ENCODE measurements at places on chromosomes 11 and 22.
A peak's percentile ranks its signal among the peaks of the same experiment; 100 is the strongest.

DNA sequence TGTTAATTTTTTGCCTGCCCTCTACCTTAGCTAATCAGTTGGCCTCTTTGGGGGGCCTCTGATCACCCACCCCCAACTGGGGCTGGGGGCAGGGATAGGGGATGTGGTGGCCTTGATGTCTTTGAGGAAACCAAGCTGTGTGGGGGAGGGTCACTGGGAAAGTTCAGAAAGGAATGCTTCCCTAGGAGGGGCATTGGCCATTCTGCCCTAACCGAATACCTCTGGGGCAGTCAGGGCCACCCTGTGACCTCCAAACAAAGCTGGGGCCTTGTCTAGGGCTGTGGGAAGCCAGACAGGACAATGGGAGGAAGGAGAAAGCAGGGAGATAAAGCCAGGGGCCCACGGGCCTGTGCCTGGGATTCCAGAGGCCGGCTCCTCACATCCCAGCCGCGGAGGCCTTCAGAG lies 97.5 kb downstream of the TSPAN18 start:
- H3K27me3 ChIP-seq: no peaks in the 10 kb centered on the region
- H3K27ac ChIP-seq: no peak overlapping the region
- H3K36me3 ChIP-seq: no peaks in the 10 kb centered on the region
- H3K4me3 ChIP-seq: no peak overlapping the region

GRCh38 chr11:26188554-26188953 lies 143.4 kb upstream of the ANO3 start:
- no peaks in the 10 kb centered on the region for H3K4me1 ChIP-seq
- no peak overlapping the region for H3K4me3 ChIP-seq
- DNase-seq: no peak
- H3K27ac ChIP-seq: no peak overlapping the region
- H3K27me3 ChIP-seq: no peaks in the 10 kb centered on the region

GRCh38 chr11:3946455-3947017 lies 91.1 kb downstream of the STIM1 start:
- no peak for DNase-seq
- H3K4me3 ChIP-seq: no peak overlapping the region
- H3K36me3 ChIP-seq: no peaks in the 10 kb centered on the region

- no peaks in the 10 kb centered on the region for H3K27me3 ChIP-seq
- H3K36me3 ChIP-seq: peaks cover 25% of the 10 kb centered on the region
- H3K27ac ChIP-seq: no peak overlapping the region
- H3K4me3 ChIP-seq: no peak overlapping the region
- H3K4me1 ChIP-seq: peaks cover 3% of the 10 kb centered on the region
Measured at GRCh38 chr11:73412308-73412707, 36.1 kb downstream of the RELT start.

DNA sequence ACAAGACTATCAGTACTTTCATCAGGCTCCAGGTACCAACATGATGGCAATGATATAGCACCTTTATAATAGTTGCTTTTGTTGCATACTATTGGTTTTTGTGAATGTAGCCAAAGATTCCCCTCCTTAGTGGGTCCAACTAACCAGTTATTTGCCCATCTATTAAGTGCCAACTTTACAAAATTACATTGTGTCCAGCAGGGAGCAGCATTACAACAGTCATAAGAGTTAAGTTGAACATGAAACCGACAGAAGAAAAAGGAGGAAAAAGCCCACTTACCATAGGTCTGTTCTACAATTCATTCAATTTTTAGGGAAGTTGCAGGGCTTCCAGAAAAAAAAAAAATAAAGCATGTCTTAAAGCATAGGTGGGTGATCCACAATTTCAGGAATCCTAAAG lies 21.6 kb downstream of the IMMP1L start:
- no peak overlapping the region for H3K27ac ChIP-seq
- H3K4me1 ChIP-seq: no peaks in the 10 kb centered on the region
- H3K36me3 ChIP-seq: no peaks in the 10 kb centered on the region
- no peak overlapping the region for H3K4me3 ChIP-seq
- H3K27me3 ChIP-seq: no peaks in the 10 kb centered on the region

DNA sequence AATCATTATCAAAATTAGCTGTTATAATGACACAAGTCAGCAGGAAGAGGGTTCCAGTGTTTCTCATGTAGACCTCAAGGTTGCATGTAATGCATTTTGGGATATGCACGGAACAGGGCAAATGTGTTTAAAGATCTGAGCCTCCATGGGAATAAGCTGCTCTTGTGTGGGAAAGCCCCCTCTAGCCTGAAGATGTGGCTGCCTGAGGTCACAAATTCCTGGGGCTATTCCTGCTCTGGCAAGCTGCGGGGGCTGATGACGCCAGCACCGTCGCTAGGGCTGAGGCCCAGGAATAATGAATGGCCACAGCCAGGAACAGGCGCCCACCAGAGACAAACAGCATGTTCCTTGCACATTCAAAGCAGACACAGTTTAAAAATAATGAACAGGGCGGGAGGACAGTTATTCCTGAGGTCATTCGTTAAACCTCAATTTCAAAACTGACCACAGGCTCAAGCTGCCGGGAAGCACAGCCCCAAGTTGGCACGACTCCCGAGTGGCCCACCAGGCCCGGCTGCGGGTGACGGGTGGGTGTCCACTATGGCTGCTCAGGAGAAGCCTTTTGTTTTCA lies 11.7 kb downstream of the OSBPL5 start:
- peaks cover 63% of the 10 kb centered on the region for H3K4me1 ChIP-seq
- no peaks in the 10 kb centered on the region for H3K27me3 ChIP-seq
- peak overlapping the region; percentile 84 for H3K27ac ChIP-seq
- DNase-seq: no peak
- H3K4me3 ChIP-seq: no peak overlapping the region
- H3K36me3 ChIP-seq: peaks cover 66% of the 10 kb centered on the region

GRCh38 chr11:12765428-12765827 lies 91.2 kb downstream of the TEAD1 start:
- H3K4me1 ChIP-seq: peaks cover 14% of the 10 kb centered on the region
- peaks cover 2% of the 10 kb centered on the region for H3K36me3 ChIP-seq
- no peak overlapping the region for H3K4me3 ChIP-seq
- DNase-seq: peak; percentile 85

DNA sequence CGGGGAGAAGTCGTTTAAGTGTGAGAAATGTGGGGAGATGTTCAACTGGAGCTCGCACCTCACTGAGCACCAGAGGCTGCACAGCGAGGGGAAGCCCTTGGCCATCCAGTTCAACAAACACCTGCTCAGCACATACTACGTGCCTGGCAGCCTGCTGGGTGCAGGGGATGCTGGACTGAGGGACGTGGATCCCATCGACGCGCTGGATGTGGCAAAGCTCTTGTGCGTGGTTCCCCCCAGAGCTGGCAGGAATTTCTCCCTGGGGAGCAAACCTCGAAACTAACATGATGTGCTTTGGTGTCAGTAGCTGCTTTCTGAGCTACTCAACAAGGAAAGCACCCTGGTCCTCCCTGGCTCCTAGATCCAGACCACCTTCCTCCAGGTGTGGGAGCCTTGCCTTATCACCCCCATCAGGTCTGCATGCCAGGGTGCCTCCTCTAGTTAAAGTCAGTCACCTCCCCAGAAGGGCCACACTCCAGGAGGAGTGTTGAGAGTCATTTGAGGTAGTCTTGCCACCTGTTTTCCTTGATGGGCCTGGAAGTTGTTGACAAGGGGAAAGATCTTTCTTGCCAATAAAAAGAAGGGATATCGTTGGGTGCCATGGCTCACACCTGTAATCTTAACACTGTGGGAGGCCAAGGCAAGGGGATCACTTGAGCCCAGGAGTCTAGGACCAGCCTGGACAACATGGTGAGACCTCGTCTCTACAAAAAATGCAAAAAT lies 12.9 kb downstream of the ZNF74 start:
- H3K36me3 ChIP-seq: peaks cover 58% of the 10 kb centered on the region
- no peaks in the 10 kb centered on the region for H3K4me1 ChIP-seq
- no peak overlapping the region for H3K27ac ChIP-seq
- H3K4me3 ChIP-seq: no peak overlapping the region

- no peaks in the 10 kb centered on the region for H3K27me3 ChIP-seq
- no peak for DNase-seq
- H3K4me3 ChIP-seq: peak overlapping the region; percentile 79
- H3K27ac ChIP-seq: peak overlapping the region; percentile 85
- peaks cover 83% of the 10 kb centered on the region for H3K4me1 ChIP-seq
Measured at GRCh38 chr22:31083923-31084810, 3.0 kb downstream of the SMTN start.

- no peaks in the 10 kb centered on the region for H3K27me3 ChIP-seq
- H3K4me1 ChIP-seq: no peaks in the 10 kb centered on the region
- peak overlapping the region; percentile 33 for H3K27ac ChIP-seq
Measured at GRCh38 chr11:4025967-4026324, 68.7 kb upstream of the RRM1 start.

DNA sequence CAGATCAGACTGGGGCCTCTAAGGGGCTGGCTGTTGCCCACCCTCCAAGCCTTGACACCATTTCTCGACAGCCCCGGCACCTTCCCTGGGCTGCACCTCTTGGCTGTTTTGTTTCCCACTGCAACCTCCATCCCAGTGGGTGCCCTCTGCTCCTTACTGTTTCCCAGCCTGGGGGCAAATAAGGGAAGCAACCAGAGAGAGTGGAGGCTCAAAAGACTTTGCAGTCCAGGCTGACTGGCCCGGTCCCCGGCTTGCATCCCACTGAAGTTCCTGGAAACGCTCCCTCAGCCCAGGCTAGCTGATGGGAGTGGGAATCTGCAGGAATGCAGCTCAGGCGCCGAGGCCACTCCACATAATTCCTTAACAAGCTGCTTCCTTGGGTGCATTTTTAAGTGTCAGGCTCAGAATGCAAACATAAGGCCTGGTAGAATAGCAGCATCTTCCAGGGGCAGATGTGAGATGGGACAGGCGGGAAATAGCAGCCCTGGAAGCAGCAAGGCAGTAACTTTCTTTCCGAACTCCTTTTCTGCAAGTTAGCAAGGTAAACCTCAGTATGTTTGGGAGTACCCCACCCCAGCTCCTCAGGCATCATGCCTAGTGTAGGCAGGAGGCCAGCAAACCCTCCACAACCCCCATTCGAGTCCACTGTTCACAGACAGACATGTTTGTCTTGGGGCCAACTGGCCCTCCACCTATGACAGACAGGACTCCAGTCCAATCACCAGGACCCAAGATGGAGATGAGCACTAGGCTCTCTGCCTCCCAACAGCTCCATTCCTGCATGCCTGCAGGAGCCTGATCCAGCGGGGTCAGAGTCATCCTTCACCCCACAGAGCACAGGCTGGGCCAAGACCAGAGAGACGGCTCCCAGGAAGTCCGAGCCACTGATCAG lies 39.3 kb downstream of the RPL27A start:
- no peaks in the 10 kb centered on the region for H3K27me3 ChIP-seq
- H3K4me1 ChIP-seq: peaks cover 70% of the 10 kb centered on the region
- peak overlapping the region; percentile 80 for H3K27ac ChIP-seq
- H3K4me3 ChIP-seq: no peak overlapping the region

- no peaks in the 10 kb centered on the region for H3K27me3 ChIP-seq
- no peak overlapping the region for H3K27ac ChIP-seq
- no peak overlapping the region for H3K4me3 ChIP-seq
- no peak for DNase-seq
- H3K36me3 ChIP-seq: no peaks in the 10 kb centered on the region
- no peaks in the 10 kb centered on the region for H3K4me1 ChIP-seq
Measured at GRCh38 chr11:89416961-89417360, 74.2 kb downstream of the NOX4 start.

DNA sequence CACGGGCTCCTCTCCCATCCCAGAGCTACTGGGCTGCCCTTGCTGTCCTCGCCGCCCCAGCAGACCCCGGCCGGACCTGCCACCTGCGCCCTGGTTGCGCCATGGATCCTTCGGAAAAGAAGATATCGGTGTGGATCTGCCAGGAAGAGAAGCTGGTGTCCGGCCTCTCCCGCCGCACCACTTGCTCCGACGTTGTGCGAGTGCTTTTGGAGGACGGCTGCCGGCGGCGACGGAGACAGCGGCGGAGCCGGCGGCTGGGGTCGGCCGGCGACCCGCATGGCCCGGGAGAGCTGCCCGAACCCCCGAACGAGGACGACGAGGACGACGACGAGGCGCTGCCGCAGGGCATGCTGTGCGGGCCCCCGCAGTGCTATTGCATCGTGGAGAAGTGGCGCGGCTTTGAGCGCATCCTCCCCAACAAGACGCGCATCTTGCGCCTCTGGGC lies 382 bp downstream of the RASSF10 start:
- DNase-seq: no peak
- peaks cover 49% of the 10 kb centered on the region for H3K27me3 ChIP-seq
- H3K4me1 ChIP-seq: peaks cover 27% of the 10 kb centered on the region

DNA sequence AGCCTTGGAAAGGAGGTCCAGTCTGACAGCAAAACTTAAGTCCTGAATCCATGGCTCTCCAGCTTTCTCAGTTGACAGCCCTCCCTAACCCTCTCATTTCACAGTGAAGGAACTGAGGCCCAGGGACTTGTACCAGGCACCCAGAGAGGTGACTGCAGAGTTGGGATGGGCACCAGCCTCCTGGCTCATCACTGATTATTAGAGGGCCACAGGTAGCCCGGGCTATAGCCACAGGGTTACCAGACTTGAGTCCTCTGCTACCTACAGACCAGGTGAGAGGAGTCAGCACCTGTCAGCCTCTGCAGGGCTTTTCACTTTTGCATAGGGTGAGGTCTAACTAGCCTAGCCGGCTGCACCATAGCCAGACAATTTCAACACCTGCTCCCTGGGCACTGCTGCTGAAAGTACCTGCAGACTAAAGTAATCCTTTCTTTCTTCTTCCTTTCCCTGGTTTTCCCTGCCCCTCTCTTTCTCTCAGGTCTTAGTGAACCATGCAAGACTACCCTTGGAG lies 37.6 kb downstream of the SYT13 start:
- peaks cover 12% of the 10 kb centered on the region for H3K4me1 ChIP-seq
- H3K36me3 ChIP-seq: peaks cover 22% of the 10 kb centered on the region
- DNase-seq: no peak

DNA sequence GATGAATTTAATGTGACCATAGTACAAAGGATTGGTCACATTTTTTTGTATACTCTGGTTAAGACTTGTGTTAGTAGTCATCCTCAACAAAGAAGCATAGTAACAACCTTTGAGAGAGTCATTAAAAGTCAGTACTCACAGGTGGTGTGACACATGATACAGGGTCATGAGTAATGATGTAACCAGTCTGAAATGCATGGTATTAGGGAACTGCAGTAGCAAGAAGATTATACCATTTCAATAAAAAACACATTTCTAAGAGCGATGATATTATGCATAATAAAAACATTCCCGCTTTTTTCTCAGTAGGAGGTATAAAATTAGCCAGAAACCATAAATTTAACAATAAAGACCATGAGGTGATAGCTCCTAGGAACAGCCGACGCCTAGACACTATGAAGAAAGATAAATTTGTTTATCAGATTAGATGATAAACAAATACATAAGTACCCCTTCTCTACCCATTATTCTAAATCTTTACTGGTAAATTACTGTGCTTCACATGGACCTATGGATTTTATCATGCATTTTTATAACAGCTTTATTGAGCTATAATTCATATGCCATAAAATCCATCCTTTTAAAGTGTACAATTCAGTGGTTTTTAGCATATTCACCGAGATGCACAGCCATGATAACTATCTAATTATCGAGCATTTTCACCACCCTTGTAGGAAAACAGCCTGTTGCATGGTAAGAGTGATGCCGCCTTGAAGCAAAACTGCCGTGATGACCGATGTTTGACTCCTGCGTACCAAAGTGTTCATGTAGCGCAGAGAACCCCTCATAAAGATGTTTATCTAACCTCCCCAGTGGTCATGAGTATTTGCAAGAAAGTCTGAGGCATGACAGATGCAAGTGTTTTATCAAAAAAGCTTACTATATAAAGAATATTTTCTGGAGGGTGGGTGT lies 41.8 kb downstream of the TMPRSS5 start:
- DNase-seq: no peak
- no peaks in the 10 kb centered on the region for H3K4me1 ChIP-seq
- H3K4me3 ChIP-seq: no peak overlapping the region
- no peaks in the 10 kb centered on the region for H3K36me3 ChIP-seq
- H3K27me3 ChIP-seq: no peaks in the 10 kb centered on the region
- H3K27ac ChIP-seq: no peak overlapping the region

Measured in spinal cord (tissue), 10 donors.